ENCODE measurements at places on chromosomes 5 and 9. TPM values are rescaled to one million over a fixed set of nuclear protein-coding genes. Genes with fewer than 3 reads are reported as not detected.

Gene FST
- not detected for polyA plus RNA-seq

Gene SPATA31D4
- polyA plus RNA-seq, result not detected

Gene SLC6A18
- polyA plus RNA-seq, result not detected

Gene DYNC2I2
- 36.8 TPM for polyA plus RNA-seq

Gene DRD1
- polyA plus RNA-seq, result not detected

Gene TERT
- not detected for polyA plus RNA-seq

Gene DOCK8
- 77.4 TPM for polyA plus RNA-seq

Gene ADAMTS6
- 0.67 TPM for polyA plus RNA-seq

Gene KCNT1
- polyA plus RNA-seq, result not detected

Gene BHMT
- polyA plus RNA-seq, result not detected

Gene GABRA1
- polyA plus RNA-seq, result not detected

Gene PCDHA6
- not detected for polyA plus RNA-seq

Gene OSMR
- not detected for polyA plus RNA-seq

Gene SLC23A1
- polyA plus RNA-seq, result 0.57 TPM

Gene TMOD1
- 7.5 TPM for polyA plus RNA-seq

Gene ADAMTS16
- polyA plus RNA-seq, result not detected

Gene ASS1
- polyA plus RNA-seq, result not detected

Gene WDR31
- not detected for polyA plus RNA-seq

Gene OBP2B
- polyA plus RNA-seq, result not detected

Gene SYNPO
- 0.75 TPM for polyA plus RNA-seq

Gene P4HA2
- polyA plus RNA-seq, result not detected

Gene WNK2
- not detected for polyA plus RNA-seq

Gene IL17B
- not detected for polyA plus RNA-seq

Gene CD74
- 22,737 TPM for polyA plus RNA-seq

Gene LECT2
- polyA plus RNA-seq, result not detected

Gene FAM153A
- polyA plus RNA-seq, result not detected

Gene PJA2
- polyA plus RNA-seq, result 65.6 TPM

Gene FRRS1L
- not detected for polyA plus RNA-seq

Gene PRKACG
- polyA plus RNA-seq, result not detected

Gene RUSC2
- polyA plus RNA-seq, result not detected

Gene SLC28A3
- not detected for polyA plus RNA-seq

Gene LVRN
- polyA plus RNA-seq, result not detected

Gene TAF7
- 270 TPM for polyA plus RNA-seq

Gene PCDHA7
- not detected for polyA plus RNA-seq

Gene ALDH7A1
- 5.6 TPM for polyA plus RNA-seq

Gene SPATA31C1
- not detected for polyA plus RNA-seq

Gene CER1
- polyA plus RNA-seq, result not detected

Gene PFN3
- polyA plus RNA-seq, result not detected

Gene ARL14EPL
- polyA plus RNA-seq, result not detected

Gene ST8SIA4
- 15.3 TPM for polyA plus RNA-seq

Gene KIAA0825
- 3.0 TPM for polyA plus RNA-seq

Gene GPSM1
- 1.2 TPM for polyA plus RNA-seq

Gene HAPLN1
- not detected for polyA plus RNA-seq

Gene ASPN
- polyA plus RNA-seq, result 0.12 TPM

Gene FOXD4L5
- polyA plus RNA-seq, result not detected

Gene SLC6A3
- polyA plus RNA-seq, result 0.09 TPM

Gene AFAP1L1
- not detected for polyA plus RNA-seq

Gene CORO2A
- 0.57 TPM for polyA plus RNA-seq
